ENCODE measurements at places on chromosomes 16 and 17.

DNA sequence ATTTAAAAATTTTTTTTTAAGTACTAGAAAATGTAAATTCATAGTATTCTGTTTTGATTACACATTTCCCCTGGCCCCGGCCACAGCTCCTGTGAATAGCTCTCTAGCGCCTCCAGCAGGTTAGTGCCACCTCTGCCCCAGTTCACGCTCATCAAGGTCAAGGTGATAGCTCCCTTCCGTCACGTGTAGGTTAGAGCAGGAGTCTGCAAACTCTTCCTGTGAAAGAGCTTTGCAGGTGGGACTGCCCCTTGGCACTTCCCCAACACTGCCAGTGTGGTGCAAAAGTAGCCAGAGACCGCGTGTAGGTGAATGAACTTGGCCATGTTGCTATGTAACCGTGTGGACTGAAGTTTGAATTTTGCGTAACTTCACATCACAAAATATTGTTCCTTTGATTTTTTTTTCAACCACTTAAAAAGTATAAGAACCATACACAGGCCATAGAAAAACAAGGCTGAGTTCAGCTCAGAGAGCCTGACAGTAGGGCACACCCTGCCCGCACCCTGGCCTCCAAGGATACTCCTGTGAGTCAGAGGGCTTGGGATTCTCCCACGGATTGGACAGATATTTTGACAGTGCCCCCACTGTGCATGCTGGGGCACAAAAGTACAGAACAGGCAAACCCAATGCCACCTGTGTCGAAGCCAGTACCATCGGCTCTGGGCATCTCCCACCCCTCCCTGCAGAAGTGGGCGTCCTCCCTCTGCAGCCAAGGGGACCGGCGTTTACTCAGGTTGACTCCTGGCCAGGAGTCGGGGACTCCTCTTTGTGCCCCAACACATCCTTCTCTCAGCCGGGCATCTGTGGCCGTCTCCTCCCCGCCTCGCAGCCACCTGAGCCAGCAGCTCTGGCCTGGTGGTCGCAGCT is 92.0 kb upstream of the CHMP6 start:
- DNase-seq: peak; percentile 93

DNA sequence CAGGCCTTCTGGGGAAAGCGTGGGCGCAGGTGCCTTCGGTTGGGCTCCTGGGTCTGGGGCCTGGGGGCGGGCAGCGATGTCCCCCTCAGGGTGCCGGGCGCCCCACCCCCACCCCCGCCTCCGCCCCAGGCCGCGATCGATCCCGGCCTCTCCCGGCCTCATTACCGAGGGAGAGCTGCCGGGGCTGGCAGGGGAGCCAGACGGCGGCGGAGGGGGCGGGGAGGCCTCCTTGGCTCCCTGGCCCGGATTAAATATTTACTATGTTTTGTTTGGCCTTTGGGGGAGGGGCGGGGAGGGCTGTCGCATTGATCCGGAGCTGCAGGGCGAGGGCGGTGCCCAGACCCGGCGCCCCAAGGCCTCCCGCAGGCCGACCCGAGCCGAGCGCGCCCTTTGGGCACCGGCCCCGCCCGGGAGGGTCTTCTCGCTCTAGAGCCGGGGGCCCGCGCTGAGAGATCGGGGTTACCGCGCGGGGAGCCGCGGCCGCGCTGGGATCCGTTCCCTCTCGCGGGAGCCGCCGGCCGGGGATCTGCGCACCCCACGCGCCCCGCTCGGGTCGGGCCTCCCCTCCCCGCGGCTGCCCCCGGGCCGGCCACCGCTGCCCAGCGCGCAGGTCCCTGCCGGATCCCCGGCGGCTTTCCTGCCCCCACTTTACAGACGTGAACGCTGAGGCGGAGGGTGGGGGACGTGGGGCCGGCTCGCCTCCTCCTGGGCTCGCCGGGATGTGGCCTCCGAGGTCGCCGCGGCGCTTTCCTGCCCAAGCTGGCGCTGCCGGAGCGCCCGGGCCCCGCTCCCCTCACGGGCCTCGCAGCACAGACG is 27.0 kb downstream of the RTN4RL1 start:
- peak; percentile 13 for DNase-seq

DNA sequence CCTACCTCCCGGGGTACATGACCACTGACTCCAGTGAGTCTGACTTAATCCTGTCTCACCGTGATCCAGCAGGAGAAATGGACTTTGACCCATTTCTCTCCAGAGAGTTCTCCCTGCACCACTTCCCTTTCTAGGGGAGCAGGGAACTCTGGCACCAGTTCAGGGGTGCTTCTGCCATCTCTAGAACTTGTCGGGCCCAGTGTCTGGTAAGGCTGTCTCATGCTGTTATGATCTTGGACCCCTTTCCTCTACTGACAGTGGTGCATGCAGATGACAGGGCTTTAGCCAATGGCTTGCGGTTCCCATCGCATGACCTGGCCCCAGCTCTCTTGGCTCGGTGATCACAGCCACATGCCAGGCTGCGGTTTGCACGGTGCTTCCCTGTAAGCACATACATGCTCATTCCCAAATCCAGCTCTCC is 62.0 kb downstream of the SLC39A11 start:
- no peak for DNase-seq

DNA sequence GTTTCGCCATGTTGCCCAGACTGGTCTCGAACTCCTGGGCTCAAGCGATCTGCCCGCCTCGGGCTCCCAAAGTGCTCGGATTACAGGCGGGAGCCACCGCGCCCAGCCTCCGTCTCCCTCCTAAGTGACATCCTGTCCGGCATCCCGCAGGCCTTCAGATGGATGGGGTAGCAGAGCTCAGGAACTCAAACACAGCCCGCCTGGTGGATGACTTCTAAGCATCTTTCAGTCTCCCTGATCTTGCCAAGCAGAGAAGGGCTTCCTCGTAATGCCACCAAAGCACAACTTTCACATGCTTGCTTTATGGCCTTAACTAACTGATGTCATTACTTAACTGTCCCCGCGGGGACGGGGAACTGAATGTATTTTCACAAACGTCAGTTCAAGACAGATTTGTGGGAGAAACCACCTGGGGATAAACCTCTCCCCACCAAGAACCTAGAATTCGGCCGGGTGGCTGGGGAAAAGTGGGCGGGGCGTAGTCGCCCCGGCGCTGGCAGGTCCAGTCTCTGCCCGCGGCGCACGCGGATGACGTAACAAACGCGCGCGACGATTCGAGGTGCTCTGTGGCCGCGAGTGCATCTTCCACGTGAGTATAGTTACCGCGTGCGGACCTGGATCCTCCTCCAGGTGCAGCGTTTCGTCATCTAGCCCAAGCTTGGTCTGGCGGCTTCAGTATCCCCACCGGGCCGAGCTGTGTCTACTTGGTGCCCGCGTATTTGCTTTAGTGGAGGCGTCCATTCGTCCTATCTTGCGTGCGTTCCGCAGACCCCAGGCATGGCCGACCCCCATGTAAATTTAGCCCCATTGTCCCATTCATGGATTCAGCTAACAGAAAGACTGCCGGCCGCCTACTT is at the start of gene PFAS:
Gene PFAS (plus strand): TSS at position 539 of the 857 bp plus-strand sequence. CDS start 4,649 bp downstream, outside the sequence.
- peak; percentile 97 for DNase-seq

- no peak for DNase-seq
These were observed 21.1 kb upstream of the PHF12 start for GRCh38 chr17:28972437-28972836.

DNA sequence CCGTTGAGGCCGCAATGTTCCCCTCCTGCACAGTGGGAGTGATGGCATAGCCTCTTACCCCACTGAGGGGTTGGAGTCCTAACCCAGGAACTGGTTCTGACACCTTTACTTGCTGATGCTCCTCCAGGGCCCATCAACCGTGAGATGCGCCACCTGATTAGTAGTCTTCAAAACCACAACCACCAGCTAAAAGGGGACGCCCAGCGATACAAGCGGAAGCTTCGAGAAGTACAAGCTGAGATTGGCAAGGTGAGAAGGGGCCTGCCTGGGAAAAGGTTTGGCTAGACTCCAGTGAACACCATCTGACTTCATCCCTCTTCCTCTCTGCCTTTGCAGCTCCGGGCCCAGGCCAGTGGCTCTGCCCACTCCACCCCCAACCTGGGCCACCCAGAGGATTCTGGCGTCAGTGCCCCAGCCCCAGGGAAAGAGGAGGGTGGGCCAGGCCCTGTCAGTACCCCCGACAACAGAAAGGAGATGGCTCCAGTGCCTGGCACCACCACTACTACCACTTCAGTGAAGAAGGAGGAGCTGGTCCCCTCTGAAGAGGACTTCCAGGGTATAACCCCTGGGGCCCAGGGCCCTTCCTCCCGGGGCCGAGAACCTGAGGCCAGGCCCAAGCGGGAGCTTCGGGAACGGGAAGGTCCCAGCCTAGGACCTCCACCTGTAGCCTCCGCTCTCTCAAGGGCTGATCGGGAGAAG is 5.8 kb downstream of the RNF40 start:
- no peak for DNase-seq

DNA sequence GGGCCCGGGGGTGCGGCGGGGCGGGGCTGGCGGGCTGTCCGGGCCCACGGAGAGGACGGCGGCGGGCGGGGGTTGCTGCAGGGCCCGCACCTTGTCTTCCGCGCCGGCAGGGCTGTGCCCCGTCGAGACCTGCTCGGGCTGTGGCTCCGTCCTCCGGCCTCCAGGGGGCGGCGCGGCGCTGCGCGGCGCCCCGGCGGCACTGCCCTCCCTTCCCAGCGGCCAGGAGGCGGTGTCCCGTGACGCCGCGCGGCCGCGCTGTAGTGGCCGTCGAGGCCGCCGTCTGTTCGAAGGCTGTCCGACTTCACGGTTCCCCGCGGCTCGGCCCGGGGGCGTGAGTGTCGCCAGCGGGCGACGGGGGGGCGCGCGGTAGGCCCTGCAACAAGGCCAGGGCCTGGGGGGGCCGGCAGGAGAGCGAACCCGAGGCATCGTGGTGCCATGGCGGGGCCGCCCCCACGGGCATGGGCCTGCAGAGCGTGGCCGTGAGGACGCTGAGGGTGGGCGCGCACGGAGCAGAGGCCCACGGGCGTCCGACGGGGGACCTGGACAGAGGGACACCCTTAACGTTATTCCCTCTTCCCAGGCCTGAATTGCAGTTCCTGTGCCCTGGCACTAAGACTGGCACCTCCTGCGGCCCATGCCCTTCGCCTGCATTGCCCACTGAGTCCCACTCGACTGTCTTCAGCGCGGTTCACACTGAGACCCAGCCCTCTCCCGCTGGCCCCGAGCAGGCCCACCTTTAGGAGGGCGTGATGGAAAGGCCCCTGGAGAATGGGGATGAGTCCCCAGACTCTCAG is at the start of gene PLEKHG4:
Gene PLEKHG4 (plus strand): TSS at position 237 of the 794 bp plus-strand sequence. CDS start 513 bp downstream, at position 750.
- peak; percentile 85 for DNase-seq

DNA sequence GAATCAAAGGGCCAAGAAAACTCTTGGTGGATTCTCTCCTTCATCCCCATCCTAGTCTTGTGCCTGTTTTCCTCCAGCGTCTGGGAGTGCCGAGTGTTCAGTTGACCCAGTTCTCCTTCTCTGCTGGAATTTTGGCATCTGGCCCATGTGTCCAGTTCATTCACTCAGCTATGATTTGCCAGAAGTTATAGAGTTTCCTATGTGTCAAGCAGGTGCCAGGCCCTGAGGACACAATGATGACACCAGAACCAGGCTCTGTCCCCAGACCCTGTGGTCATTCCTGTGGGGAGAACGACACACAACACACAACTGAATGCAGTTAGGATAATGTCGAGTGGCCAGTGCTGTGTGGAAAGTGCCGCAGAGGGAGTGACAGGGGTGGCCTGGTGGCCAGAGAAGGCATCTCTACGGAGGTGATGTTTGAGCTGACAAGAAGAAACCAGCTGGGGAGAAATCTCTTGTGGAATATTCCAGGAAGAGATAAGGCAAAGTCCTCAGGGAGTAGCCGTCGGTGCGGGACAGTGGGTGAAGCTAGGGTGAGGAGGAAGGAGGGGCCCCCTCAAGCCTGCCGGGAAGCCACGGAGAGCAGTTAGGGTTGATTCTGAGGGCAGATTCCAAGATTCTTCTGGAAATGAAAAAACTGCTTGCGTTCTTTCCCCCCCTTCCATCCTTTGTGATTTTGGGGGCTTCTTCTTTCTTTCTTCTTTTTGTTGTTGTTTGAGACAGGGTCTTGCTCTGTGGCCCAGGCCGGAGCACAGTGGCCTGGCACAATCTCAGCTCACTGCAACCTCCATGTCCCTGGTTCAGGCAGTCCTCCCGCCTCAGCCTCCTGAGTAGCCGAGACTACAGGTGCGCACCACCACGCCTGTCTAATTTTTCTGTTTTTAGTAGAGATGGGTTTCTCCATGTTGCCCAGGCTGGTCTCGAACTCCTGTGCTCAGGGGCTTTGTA is 35.8 kb upstream of the IL34 start:
- no peak for DNase-seq

- no peak for DNase-seq
These were observed 551 bp downstream of the WDR81 start for GRCh38 chr17:1724869-1725641.

- DNase-seq: no peak
These were observed at the start of gene SLC5A11 for GRCh38 chr16:24845726-24846547. TSS of gene SLC5A11 (plus strand) at chr16:24845963. CDS start at chr16:24858644, 12,681 bp downstream.

GRCh38 chr16:55964923-55965475 is 89.8 kb upstream of the CES5A start:
- DNase-seq: no peak

GRCh38 chr16:52863000-52863399 is 189.7 kb downstream of the CHD9NB start:
- DNase-seq: no peak

- DNase-seq: no peak
These were observed 20.3 kb downstream of the ANKRD40 start for GRCh38 chr17:50687200-50688066.

GRCh38 chr17:60989846-60990245 is 312.2 kb downstream of the BCAS3 start:
- no peak for DNase-seq

DNA sequence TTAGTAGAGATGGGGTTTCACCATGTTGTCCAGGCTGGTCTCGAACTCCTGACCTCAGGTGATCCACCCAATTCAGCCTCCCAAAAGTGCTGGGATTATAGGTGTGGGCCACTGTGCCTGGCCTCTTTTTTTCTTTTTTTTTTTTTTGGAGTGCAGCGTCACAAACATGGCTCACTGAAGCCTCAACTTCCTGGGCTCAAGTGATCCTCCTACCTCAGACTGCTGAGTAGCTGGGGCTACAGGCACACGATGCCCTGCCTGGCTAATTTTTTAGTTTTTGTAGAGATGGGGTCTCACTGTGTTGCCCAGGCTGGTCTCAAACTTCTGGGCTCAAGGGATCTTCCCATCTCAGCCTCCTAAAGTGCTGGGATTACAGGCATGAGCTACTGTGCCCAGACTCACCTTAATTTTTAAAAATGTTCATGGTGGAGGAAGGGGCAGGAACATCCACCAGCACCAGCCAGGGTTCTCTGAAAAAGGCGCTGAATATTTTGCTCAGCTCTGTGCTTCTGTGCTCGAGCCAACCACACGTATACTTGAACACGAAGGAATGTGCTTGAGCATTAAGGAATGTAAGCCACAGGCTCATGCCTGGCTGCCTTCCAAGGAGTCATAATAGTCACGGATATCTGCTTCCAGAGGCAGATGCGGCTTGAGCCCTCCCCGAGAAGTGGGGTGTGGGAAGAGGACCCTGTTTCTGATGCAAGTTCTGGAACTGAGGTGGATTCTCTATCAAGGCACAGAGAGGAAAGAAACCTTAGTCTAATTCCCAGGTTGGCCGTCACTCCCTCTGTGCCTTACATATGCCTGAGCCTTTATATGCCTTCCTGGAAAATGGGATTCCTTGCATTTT is 65.5 kb upstream of the CREBBP start:
- DNase-seq: no peak

GRCh38 chr16:73163238-73163815 is 115.4 kb upstream of the ZFHX3 start:
- no peak for DNase-seq

- no peak for DNase-seq
These were observed 65.2 kb downstream of the XPO6 start for GRCh38 chr16:28146536-28146935.

- no peak for DNase-seq
These were observed 205.1 kb downstream of the KATNIP start for GRCh38 chr16:27754788-27755690.
